ENCODE measurements at places on chromosomes 4 and X.

- DNase-seq = no peak
Observed at GRCh38 chrX:129787336-129788055, 7.7 kb downstream of the SASH3 start.

GRCh38 chr4:8745005-8745790 lies 126.4 kb downstream of the HMX1 start:
- DNase-seq = no peak

DNA sequence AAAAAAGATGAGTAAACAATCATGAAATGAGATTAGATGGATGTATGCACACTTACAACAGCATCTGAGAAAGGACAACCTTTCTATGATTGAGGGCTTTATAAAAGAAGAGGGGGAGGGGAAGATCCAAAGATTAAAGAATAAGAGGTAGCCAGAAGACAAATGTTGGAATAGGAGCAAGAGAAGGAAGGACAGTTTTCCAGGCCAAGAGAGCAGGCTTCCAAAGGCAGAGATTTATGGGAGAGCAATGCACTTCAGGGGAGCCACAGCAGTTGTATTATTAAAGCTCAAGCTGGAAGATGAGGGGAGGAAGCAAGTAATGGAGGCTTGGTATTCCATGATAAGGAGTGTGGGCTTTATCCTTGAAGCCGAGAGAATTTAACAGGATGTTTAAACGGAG lies 110.3 kb upstream of the PTPN13 start:
- DNase-seq = no peak

GRCh38 chrX:37896511-37896890 lies 49.1 kb upstream of the DYNLT3 start:
- DNase-seq = no peak

- DNase-seq = no peak
Observed at GRCh38 chr4:93809773-93810172, 18.8 kb upstream of the ATOH1 start.

- no peak for DNase-seq
Observed at GRCh38 chr4:15343581-15343980, 84.3 kb upstream of the C1QTNF7 start.

GRCh38 chr4:57494821-57495220 lies 384.6 kb upstream of the IGFBP7 start:
- DNase-seq = no peak

GRCh38 chr4:156596706-156597329 lies 374.8 kb downstream of the PDGFC start:
- no peak for DNase-seq

GRCh38 chr4:48332661-48333060 lies 8.7 kb upstream of the SLAIN2 start:
- DNase-seq = no peak

GRCh38 chrX:56986138-56986537 lies 9.2 kb downstream of the SPIN3 start:
- DNase-seq = no peak

DNA sequence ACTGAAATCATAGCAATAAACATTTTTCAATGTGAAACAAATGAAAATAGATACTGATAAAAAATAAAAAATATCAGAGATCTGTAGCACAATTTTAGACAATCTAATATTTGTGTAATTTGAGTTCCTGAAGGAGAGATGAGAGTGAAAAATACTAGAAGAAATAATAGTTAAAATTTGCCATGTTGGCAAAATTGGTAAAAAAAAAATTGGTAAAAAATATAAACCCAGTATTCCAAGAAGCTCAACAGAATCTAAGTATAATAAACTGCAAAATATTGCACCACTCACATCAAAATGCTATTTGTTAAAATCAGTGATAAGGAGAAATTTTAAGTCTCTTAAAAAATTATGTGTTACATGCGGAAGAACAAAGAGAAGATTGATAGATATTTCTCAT lies 1680.7 kb downstream of the PCDH7 start:
- DNase-seq = no peak

DNA sequence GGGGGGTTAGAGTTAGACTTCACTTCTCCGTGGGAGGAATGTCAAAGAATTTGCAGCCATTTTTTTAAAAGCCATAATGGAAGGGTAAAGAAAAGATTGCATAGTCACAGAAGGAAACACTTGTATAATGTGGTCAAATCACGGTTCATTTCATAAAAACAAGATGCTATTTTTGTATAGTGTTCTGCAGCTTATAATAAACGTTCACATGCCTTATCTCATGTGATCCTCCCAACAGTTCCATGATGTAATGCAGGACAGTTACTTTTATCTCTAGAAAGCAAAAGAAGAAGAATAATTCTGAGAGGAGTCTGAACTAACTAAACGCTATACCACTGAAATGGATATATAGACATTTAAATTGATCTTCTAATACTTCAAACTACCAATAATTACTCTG lies 71.3 kb upstream of the CAMK2D start:
- DNase-seq = no peak

DNA sequence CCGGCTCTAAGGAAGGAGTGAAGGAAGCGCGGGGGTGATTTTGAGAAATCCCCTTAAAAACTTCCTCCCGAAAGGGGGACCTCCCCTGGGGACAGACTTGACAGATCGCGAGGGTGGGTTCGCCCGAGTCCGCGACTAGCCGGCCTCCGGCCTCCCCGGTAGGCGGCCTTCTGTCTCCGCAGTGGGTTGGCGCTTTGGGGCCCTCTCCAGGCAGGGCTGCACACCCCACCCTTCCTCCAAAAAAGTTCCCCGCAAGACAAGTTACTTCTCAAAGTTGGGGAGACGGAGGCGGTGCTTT lies 24.8 kb downstream of the HOPX start:
- DNase-seq = no peak

- DNase-seq = no peak
Observed at GRCh38 chrX:100874325-100874724, at the start of gene NOX1. TSS of gene NOX1 (minus strand) at chrX:100874359. CDS start at chrX:100874139, 220 bp downstream.

DNA sequence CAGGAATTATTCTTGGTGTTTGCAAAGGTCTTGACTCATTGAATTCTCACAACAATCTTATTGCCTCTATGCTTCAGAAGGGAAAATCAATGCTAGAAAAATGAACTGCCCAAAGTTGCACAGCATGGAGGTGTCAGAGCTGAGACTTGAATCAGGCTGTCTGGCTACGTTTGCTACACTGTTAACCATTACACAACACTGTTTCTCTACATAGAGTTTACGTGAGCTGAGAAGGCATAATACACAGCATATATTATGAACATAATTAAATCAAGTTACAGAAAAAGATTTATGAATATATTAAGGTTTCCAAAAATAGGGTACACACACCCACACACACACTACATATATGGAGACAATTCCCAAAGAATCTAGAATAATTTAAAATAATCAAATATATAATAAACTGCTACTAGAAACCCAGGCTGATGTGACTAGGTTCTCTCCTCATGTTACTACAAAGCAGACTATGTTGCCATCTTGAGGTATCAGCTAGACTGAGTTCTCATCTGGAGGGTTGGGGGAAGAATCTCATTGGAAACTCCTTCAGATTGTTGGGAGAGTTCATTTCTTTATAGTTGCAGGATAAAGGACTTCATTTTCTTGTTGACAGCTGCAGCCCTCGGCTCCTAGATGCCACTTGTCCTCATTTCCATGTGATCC lies 1270.5 kb downstream of the ARAP2 start:
- DNase-seq = no peak

DNA sequence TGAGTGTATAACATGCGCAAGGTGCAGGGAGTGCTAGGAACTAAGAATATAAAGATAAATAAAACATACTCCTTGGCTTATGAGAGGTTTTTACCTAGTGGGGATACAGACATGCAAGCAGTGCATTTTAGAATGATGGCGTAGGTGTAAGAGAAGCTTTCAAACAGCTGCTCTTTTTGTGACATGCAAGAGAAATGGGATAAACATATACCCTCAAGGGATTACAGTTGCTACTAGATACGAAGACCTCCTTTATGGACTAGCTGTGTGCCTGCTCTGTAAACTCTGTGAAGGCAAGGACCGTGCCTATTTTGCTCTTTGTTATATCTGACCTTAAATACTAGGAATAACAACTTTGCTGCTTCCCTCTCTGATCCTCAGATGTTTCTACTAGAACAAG lies 39.0 kb upstream of the SLITRK4 start:
- no peak for DNase-seq

DNA sequence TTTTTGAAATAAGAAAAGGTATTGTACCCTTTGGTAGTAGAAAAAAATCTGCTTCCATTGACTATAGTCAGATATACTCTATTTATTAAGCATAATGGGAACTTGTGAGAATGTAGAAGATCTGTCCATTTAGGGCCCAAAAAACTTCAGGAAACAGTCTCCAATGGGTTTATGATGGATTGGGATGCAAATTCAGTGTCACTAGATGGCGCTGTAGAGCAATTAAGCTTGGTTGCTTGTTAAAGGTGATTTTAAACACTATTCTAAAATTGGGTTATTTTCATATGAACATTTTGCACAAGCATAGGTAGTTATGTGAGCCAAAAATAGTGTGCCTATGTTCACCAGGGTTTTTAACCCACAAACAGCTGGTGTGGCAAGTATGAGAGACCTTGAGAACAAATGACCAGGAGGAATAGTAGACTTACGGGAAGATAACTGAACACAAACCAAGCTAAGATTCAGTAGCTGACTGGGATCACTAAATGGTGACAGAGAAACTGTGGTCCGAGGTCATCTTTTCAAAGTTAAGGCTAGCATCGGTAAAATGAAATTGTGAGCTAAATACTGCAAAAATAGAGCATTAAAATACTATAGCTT lies 80.3 kb upstream of the LSM6 start:
- no peak for DNase-seq

DNA sequence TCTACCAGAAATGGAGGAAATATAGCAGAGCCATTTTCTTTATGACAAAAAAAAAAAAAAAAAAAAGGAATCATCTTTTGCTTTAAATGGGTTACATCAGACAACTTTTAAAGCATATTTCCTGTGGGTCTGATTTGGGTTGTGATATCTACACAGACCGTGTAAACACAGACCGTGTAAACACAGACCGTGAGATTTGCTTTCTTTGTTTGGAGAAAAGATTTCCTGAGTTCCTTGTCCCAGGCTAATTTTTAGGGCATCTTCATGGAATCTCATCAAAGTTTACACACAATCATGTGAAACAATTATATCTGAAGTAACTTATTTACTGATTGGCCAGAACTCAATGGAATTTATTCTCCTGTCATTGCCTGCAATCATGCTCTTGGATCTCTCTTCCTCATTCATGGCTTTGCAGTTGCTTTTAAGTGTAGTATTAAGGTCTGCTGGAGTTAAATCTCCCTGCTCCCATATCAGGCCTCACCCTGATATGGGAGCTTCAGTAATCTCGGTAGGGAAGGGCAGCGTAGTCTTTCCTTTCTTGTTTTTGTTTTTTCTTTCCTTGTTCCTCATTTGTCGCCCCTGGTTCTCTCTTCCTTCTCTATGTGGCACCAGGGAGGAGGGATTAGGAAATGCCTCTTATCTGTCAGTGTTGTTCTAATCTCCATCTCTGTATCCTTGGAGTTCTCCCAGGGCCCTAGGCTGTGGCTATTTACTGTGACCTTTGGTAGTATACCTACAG lies 248.6 kb upstream of the JADE1 start:
- no peak for DNase-seq

- no peak for DNase-seq
Observed at GRCh38 chr4:26133840-26134239, 187.0 kb upstream of the RBPJ start.

GRCh38 chrX:27599928-27600327 lies 9.8 kb downstream of the DCAF8L2 start:
- no peak for DNase-seq

DNA sequence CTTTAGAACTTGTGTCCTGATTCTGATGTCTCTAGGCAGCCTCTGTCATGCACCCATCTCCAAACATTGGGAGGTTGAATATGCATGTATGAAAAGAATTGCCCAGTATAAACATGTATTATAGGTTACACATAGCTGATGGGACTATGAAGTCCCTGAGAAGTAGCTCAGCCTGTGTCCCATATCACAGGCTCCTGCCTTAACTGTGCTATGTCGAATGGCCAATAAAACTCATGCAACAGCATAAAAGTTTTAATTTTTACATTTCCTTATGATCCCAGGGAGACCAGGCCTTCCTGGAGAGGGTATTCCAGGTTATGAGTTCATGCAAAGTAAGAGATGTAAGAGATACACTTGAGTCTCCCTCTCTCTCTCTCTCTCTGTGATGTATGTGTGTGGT lies 217.4 kb downstream of the SHROOM3 start:
- no peak for DNase-seq

- peak; percentile 74 for DNase-seq
Observed at GRCh38 chrX:109732807-109733612, at the start of gene ACSL4. TSS of gene ACSL4 (minus strand) at chrX:109733257. CDS start at chrX:109683363, 49,894 bp downstream.
